Muscle of leg (tissue), 16 donors: ENCODE measurements at places on chromosomes 6 and 20. TPM values are rescaled to one million over a fixed set of nuclear protein-coding genes. Genes with fewer than 3 reads are reported as not detected.
A peak's percentile ranks its signal among the peaks of the same experiment; 100 is the strongest.

The C6orf58 gene
- 0.09 TPM for total RNA-seq

The PNLDC1 gene
- 0.22 TPM for total RNA-seq

The SEL1L2 gene
- not detected for total RNA-seq

The CRYBG1 gene
- 2.8 TPM for total RNA-seq

The TCF15 gene
- total RNA-seq, result 5.9 TPM

GRCh38 chr6:122778985-122779661 is 393 bp upstream of the FABP7 start:
- DNase-seq, result peak; percentile 11
- H3K27ac ChIP-seq, result no peak overlapping the region
- no peaks in the 10 kb centered on the region for H3K36me3 ChIP-seq
- H3K4me1 ChIP-seq, result peaks cover 3% of the 10 kb centered on the region
- H3K4me3 ChIP-seq, result no peak overlapping the region
- H3K27me3 ChIP-seq, result no peaks in the 10 kb centered on the region

GRCh38 chr20:62643521-62644043 is 1.3 kb downstream of the SLCO4A1 start:
- no peaks in the 10 kb centered on the region for H3K36me3 ChIP-seq
- H3K27me3 ChIP-seq, result peaks cover 73% of the 10 kb centered on the region
- H3K27ac ChIP-seq, result no peak overlapping the region

GRCh38 chr6:22926790-22927354 is 357.5 kb downstream of the HDGFL1 start:
- peaks cover 5% of the 10 kb centered on the region for H3K4me1 ChIP-seq
- no peaks in the 10 kb centered on the region for H3K27me3 ChIP-seq
- DNase-seq, result peak; percentile 91
- H3K36me3 ChIP-seq, result no peaks in the 10 kb centered on the region
- H3K4me3 ChIP-seq, result no peak overlapping the region
- H3K27ac ChIP-seq, result no peak overlapping the region

DNA sequence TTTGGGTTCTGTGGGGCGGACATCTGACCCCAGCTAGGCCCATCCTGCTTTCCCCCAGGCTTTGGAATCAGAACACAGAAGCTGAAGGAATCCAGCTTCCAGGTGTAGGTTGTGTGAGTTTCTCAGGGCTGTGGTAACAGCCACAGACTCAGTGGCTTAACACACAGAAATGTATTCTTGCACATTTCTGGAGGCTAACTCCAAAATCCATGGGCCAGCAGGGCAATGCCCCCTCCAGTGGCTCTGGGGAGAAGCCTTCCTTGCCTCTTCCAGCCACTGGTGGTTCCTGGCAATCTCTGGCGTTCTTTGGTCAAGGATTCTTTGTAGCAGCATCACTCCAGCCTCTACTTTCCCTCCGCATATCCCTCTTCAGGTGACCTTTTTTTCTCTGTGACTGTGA is 1.3 kb upstream of the EMILIN3 start:
- H3K36me3 ChIP-seq, result peaks cover 13% of the 10 kb centered on the region
- H3K27ac ChIP-seq, result no peak overlapping the region
- H3K4me1 ChIP-seq, result peaks cover 24% of the 10 kb centered on the region
- H3K4me3 ChIP-seq, result no peak overlapping the region
- DNase-seq, result no peak

DNA sequence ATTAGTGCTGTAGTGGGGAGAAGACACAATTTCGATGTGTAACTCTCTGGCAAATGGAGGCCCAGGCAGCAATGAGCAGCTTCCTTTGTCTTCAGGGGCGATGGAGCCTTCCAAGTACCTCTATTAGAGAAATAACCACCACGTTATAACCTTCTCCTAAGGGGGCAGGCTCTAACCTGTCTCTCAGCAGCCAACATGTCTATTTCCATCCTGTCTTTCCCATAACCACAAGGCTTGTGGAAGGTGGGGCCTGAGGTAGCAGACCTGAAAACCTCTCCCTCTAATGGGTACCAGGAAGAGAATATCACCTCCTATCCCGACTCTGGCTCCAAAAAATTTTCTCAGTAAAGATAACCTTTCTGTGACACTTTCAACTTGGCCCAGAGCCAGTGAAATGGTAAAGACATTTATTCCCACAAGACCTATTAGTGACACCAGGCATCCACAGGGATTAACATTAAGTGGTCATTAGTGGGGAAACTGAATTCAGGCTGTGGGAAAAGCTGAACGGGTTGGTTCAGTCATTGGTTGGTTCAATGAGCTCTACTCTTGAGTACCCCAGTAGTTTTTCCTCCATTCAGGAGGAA is 4.0 kb downstream of the PEX6 start:
- DNase-seq, result no peak
- H3K36me3 ChIP-seq, result peaks cover 28% of the 10 kb centered on the region
- peaks cover 20% of the 10 kb centered on the region for H3K4me1 ChIP-seq
- H3K27ac ChIP-seq, result no peak overlapping the region
- H3K4me3 ChIP-seq, result no peak overlapping the region

GRCh38 chr20:21936720-21937380 is 231.4 kb downstream of the PAX1 start:
- peak; percentile 40 for DNase-seq
- no peak overlapping the region for H3K27ac ChIP-seq
- H3K4me3 ChIP-seq, result no peak overlapping the region
- no peaks in the 10 kb centered on the region for H3K27me3 ChIP-seq
- H3K4me1 ChIP-seq, result no peaks in the 10 kb centered on the region

DNA sequence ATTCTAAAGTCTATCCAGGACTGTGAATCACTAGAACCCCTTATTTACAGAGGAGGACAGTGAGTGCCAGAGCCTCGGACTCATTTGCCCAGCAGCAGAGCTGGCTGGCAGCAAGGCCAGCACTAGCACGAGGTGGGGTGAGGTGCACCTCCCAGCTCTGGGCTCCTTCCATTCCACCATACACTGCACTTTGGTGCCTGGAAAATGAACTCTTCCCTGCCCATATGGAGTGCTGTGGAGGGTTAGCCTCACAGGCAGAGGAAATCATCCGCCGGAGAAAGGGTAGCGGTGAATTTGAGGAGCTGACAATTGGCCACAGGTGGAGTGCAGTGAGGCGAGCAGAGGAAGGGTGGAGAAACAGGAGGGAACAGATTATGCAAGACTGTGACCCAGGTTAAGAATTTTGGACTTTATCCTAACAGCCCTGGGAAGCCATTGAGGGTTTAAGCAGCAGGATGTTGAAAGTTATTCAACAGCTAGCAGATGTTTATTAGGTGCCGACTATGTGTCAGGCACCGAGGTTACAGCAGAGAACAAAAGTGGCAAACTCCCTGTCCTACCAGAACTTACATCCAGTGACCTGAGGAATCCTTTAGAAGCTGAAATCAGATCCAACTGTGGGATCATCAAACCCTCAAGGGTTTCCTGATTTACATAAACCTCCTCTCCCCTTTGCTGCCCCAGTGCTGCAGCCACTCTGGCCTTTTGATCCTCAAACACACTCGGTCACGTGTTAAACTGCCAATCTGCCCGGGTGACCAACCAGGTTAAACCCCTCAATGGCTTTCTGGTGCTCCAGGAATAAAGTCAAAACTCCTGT is 6.2 kb downstream of the TRIM26 start:
- no peaks in the 10 kb centered on the region for H3K27me3 ChIP-seq
- H3K27ac ChIP-seq, result peak overlapping the region; percentile 13
- peaks cover 15% of the 10 kb centered on the region for H3K36me3 ChIP-seq
- peak; percentile 26 for DNase-seq
- H3K4me3 ChIP-seq, result no peak overlapping the region

GRCh38 chr20:16018881-16019280 is 554.4 kb downstream of the KIF16B start:
- H3K27ac ChIP-seq, result no peak overlapping the region
- no peaks in the 10 kb centered on the region for H3K4me1 ChIP-seq
- H3K36me3 ChIP-seq, result no peaks in the 10 kb centered on the region
- no peak for DNase-seq

- DNase-seq, result peak; percentile 44
- H3K27ac ChIP-seq, result peak overlapping the region; percentile 72
- peaks cover 2% of the 10 kb centered on the region for H3K27me3 ChIP-seq
- H3K4me3 ChIP-seq, result no peak overlapping the region
These were observed 831 bp upstream of the SIRPB2 start for GRCh38 chr20:1491860-1492642.

- H3K4me3 ChIP-seq, result no peak overlapping the region
- H3K4me1 ChIP-seq, result peaks cover 43% of the 10 kb centered on the region
- DNase-seq, result peak; percentile 11
- H3K36me3 ChIP-seq, result no peaks in the 10 kb centered on the region
These were observed 99.9 kb upstream of the RIN2 start for GRCh38 chr20:19658137-19658536.
